ENCODE measurements at places on chromosomes 5 and 9.

- no peak for DNase-seq
Measured at GRCh38 chr9:129811967-129812363, 9.0 kb downstream of the TOR1B start.

DNA sequence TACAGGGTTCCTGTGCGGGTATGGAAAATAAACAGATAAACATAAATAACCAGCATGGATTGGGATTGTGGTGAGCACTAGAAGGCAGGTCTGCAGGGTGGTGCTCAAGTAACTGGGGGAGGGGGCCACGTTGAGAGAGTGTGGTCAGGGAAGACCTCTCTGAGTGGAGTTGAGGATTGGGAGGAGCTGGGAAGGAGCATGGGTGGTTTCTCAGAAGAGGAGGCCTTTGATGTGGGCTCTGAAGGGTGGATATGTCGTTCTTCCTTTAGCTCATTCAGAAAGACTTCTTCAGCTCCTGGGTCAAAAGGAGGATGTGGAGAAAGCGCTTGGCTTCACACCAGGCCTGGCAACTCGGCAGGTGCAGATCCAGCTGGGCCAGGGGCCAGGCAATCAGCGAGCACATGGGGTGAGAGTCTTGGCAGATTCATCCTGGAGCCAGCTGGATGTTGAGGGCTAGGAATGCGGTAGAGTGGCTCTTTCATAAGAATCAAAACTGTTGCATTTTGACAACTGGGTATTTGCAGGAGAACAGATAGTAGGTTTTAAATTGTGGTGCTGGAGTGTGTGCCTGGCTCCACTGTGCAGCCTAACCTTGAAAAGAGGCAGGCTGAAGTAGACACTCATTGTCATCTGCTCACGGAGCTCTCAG, 71.7 kb downstream of the PCSK5 start:
- DNase-seq: no peak

GRCh38 chr5:96687080-96687479, 24.9 kb downstream of the CAST start:
- DNase-seq: no peak

DNA sequence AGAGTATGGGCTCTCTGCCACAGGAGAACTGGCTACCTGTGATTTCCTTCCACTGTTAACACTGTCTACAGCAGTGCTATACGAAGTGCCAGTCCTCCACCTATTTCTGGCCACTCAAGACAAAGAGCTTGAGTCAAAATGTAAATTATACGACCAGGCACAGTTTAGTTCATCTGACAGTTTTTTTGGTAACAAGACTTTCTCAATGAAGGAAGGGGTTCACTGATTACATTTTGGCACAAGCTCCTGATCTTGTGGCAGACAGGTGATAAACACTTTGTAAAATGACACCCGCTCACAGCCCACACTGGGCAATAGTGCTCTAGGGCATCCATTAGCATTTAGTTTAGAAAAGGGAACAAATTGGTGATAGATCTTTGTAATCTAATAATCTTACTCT, 8.6 kb downstream of the RBM22 start:
- DNase-seq: no peak

DNA sequence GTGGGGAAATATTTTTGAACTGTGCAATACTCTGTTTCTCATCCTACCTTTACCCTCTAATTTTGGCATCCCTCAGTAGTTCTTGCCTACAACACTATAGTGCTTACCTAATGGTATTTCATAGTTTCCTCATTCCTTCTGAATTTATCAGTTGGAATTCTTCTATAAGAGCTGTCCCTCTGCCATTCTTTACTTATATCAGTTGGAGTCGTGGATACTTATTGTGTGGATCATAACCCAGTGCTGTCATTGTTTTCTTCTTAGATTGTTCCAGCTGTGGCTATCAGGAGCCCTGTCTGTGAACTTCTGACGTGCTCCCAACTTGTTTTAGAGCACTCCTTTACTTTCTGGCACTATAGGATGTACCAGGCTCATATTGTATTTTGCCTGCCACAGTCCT, 146.1 kb upstream of the OTULINL start:
- DNase-seq: no peak
